Natural killer cell (primary cell): ENCODE measurements at places on chromosomes 12 and 14.

GRCh38 chr12:94504386-94504785, 44.7 kb upstream of the CEP83 start:
- no peak for DNase-seq

GRCh38 chr12:88383405-88383804, 196.9 kb downstream of the KITLG start:
- DNase-seq = no peak

GRCh38 chr14:103634156-103634555, 5.1 kb downstream of the KLC1 start:
- no peak for DNase-seq

GRCh38 chr14:92160619-92161018, 38.9 kb downstream of the CPSF2 start:
- DNase-seq = no peak

- DNase-seq = no peak
Observed at GRCh38 chr12:62123721-62124203, 136.4 kb upstream of the USP15 start.

DNA sequence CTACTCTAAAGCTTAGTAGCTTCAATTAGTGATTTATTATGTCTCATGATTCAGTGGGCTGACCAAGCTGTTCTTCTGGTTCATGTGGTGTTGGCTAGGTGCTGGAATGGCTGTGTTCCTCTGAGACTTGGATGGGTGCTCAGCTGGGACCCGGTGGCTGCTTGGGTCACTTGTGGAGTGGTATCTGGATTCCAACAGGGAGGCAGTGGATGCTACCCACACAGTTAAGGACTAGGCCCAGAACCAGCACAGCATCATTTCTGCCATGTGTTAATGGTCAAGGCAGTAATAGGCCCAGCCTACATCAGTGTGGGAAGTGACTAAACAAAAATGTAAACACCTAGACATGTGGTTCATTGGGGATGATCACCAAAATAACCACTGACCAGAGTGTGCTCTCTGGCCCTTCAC, 72.2 kb downstream of the FGD4 start:
- no peak for DNase-seq

DNA sequence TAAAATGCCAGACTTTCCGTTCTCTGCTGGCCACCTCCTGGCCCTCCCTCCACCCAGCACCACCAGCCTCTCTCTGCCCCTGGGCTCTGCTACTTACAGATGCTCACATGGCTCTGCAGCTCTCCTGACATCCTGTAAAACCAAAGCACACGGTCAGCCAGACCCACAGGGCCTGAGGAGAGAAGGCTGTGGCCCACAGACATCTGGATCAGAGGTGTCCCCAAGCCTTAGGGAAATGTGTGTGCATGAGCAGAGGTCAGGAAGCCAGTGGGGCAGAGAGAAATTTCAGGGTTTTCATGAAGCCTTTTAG, 11.5 kb downstream of the KRT77 start:
- no peak for DNase-seq

DNA sequence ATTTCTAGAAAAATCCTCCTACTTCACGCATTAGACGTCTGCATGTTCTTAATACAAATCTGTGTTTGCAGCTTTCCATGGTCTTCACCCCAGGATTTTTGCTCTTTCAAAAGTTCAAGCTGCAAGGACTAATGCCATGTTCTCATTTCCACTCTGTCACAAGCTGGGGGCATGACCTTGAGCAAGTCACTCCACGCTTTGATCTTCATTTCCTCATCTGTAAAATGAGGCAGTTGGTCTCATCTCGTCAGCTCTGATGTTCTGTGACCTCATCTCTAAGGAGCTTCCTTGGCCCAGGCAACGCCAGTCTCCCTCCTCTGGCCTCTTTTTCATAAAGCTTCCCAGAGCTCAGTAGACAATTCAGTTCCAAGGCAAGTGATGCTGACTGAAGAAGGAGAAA, 18.8 kb upstream of the BMP4 start:
- no peak for DNase-seq

DNA sequence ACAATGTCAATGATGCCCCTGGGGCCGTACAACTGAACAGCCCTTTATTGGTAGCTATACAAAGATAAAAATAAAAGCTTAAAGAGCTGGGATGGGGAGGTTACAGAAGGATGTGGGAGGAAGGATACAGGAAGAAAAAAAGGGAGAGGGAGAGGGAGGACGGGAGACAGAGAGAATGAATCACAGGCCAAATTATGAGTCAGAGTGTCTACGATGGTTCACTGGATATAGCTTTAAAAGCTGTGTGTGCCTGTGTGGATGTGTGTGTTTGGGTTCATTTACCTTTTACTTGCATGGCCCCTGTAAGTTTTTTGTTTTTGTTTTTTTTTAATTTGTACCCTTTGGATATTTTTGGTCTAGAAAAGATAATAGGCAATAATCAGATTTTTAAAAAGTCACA, 111.9 kb downstream of the CCDC60 start:
- DNase-seq = no peak

DNA sequence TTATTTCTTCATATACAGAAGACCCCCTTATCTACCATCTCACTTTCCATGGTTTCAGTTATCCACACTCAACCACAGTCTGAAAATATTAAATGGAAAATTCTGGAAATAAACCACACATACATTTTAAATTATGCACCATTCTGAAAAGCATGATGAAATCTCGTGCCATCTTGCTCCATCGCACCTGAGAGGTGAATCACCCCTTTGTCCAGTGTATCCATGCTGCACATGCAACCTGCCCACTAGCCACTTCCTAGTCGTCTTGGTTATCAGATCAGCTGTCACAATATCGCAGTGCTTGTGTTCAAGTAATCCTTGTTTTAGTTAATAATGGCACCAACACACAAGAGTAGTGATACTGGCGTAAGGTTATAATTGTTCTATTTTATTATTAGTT, 145.7 kb downstream of the C12orf42 start:
- DNase-seq = no peak

DNA sequence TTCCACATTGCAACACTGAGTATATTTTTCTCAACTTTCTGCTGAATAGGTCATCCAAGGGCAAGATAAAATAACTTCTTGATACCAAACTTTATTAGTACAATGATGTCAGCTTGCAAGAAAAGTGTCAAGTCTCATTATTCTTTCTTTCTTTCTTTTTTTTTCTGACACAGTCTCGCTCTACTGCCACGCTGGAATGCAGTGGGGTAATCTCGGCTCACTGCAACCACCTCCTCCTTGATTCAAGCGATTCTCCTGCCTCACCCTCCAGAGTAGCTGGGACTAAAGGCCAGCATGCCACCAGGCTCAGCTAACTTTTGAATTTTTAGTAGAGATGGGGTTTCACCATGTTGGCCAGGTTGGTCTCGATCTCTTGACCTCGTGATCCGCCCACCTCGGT, 523.4 kb downstream of the FSCB start:
- no peak for DNase-seq

DNA sequence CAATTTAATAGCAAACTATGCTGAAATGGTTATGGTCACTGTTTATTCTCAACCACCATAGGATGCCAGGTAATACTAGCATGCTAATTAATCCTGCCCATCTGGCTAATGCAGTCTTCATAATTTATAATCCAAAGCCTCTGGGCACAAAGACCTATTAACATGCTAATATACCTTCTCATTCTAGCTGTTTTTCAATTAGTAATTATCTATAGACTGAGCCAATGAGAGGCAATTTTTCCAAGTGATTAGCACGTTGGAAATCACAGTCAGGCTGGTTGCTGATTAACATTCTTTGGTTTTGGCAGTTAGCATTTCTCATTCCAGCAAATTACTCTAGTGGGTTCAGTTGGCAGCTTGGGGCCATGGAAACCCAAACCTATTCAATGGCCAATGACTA, 357.2 kb downstream of the SEC23A start:
- no peak for DNase-seq

DNA sequence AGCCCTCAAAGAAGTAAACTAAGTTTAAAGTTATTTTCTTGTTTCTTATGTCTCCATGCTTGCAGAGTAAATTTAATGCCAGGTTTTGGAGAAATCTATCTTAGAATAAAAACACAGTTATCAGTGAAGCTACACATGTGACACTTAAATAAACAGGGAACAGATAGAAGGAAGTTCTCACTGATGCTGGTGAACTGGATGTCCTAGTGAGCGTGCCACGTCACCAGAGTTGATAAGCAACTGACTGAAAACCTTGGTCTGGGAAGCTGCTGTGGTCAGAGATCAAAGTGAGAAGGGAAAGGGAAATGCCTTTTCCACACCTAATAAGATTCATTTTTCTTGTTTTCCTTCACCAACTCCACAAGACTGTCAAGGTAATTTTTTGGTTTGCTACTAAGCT, 74.8 kb upstream of the PCED1B start:
- no peak for DNase-seq

GRCh38 chr12:105352052-105352451, 21.6 kb downstream of the C12orf75 start:
- no peak for DNase-seq

- DNase-seq = no peak
Observed at GRCh38 chr12:21547437-21547836, 21.3 kb downstream of the SPX start.

DNA sequence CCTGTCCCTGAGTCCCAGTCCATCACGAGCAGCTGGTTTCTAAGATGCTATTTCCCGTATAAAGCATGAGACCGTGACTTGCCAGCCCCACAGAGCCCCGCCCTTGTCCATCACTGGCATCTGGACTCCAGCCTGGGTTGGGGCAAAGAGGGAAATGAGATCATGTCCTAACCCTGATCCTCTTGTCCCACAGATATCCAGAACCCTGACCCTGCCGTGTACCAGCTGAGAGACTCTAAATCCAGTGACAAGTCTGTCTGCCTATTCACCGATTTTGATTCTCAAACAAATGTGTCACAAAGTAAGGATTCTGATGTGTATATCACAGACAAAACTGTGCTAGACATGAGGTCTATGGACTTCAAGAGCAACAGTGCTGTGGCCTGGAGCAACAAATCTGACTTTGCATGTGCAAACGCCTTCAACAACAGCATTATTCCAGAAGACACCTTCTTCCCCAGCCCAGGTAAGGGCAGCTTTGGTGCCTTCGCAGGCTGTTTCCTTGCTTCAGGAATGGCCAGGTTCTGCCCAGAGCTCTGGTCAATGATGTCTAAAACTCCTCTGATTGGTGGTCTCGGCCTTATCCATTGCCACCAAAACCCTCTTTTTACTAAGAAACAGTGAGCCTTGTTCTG, 41.6 kb downstream of the DAD1 start:
- DNase-seq = peak; percentile 57

DNA sequence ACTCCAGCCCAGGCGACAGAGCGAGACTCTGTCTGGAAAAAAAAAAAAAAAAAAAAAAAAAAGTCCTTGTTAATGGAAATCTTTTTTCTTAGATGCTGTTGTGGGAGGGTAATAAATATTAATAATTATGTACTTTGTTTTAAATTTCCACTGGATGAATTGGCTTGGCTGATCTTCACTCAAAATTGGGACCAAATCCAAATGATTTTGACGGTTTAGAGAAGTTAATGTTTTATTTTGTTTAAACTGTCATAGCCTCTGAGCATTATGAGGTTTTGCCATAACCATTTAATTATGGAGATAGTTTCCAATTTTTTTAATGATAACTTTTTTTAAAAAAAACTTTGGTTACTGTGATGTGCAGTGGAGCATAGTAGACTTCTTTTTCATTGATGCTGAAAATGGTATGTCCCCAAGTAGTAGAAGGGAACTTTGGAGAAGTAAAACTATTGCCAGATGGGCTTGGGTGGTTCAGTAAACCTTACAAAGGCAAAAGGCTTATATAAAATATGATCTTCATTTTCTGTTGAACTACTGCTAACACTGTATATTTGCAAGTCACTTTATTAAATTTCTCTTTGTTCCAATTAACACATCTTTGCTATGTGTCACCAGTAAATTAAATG, 3.9 kb upstream of the PMCH start:
- DNase-seq = no peak

GRCh38 chr12:52683575-52684300, 3.5 kb upstream of the KRT1 start:
- no peak for DNase-seq

- no peak for DNase-seq
Observed at GRCh38 chr12:94109160-94109559, 39.2 kb upstream of the PLXNC1 start.

GRCh38 chr14:26917086-26917485, 319.3 kb upstream of the NOVA1 start:
- DNase-seq = no peak

GRCh38 chr14:59067127-59067894, 121.2 kb upstream of the DAAM1 start:
- DNase-seq = no peak

- no peak for DNase-seq
Observed at GRCh38 chr12:4478933-4479332, 33.3 kb upstream of the FGF6 start.

GRCh38 chr12:56431850-56432249, 17.4 kb downstream of the TIMELESS start:
- no peak for DNase-seq

DNA sequence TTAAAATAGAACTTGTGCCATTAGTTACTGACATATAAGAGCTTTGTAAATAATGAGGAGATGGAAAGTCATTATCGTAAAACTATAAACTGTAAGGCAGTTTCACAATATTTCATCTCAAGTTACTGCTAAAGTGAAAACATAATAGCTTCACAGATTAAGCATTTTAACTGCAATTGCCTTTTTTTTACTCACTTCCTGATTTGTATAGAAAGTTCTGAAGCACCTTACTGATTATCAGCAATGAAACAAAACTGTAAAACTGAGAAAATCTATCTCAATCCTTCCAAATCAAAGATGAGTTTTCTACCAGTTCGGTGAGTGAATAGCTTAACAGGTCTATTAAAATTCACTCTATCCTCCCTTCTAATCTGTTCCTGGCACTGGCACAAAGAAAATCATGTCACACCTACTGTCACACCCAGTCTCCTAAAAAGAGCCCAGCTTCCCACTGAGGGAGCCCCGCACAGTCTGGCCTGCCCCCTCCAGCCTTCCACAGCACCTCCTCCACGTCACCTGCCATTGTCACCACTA, 161.4 kb upstream of the ABCD2 start:
- no peak for DNase-seq

DNA sequence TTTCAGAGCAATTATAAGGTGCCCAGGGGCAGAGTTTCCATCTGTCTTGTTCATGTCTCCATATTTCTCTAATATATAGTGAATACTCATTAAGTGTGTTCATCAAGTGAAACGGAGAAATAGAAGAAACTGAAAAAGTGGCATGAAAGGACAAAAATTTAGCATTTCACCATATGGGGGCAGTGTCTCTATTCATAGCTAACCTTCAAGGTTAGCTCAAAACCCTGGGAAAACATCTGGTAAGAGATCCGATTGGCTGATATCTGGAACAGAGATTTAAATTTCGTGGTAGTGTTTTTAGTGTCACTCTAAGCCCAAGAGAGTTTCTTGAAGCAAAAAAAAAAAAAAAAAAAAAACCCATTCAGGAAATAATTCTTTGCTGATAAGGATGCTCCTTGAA, 367.5 kb downstream of the DAD1 start:
- no peak for DNase-seq

DNA sequence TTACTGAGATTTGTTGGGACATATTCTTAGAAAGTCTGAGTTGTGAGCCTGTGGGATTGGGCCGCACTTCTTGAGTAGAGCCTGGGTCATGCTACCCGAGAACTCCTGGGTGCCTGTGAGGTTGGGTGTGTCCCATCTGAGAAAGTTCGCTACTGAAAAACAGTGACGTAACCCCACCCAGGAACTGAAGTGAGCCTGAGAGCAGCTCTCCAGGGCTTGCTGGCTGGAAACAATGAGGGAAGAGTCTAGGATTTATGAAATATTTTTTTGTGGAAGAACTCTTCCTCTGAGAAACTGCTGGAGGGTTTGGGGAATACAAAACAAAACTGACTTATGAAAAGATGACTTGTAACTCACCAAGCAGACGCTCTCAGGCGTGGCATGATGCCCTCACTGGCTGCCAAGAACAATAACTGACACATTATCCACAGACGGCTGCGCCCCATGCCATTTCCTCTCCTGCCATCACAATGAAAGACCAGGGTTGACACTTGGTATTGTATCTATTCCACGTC, 69.2 kb downstream of the RASSF3 start:
- DNase-seq = peak; percentile 65
